ENCODE measurements at places on chromosomes 1 and 21. TPM values are rescaled to one million over a fixed set of nuclear protein-coding genes. Genes with fewer than 3 reads are reported as not detected.

- DNase-seq: no peak
- H3K36me3 ChIP-seq: no peaks in the 10 kb centered on the region
- H3K27ac ChIP-seq: no peak overlapping the region
- H3K4me3 ChIP-seq: no peak overlapping the region
- H3K4me1 ChIP-seq: 0 out of 2 replicates have a peak, but pooled peaks cover 4% of the 10 kb centered on the region
Measured at GRCh38 chr1:207890136-207890738, 20.7 kb downstream of the CD34 start.

- DNase-seq: peak; percentile 81
- H3K27me3 ChIP-seq: no peaks in the 10 kb centered on the region
- peak overlapping the region; percentile 85 for H3K4me3 ChIP-seq
- H3K36me3 ChIP-seq: no peaks in the 10 kb centered on the region
Measured at GRCh38 chr1:150876119-150876454, 312 bp downstream of the ARNT start.

GRCh38 chr1:76583875-76584477 lies 283.3 kb upstream of the ST6GALNAC5 start:
- no peaks in the 10 kb centered on the region for H3K36me3 ChIP-seq
- no peaks in the 10 kb centered on the region for H3K27me3 ChIP-seq
- no peak overlapping the region for H3K27ac ChIP-seq
- DNase-seq: no peak

DNA sequence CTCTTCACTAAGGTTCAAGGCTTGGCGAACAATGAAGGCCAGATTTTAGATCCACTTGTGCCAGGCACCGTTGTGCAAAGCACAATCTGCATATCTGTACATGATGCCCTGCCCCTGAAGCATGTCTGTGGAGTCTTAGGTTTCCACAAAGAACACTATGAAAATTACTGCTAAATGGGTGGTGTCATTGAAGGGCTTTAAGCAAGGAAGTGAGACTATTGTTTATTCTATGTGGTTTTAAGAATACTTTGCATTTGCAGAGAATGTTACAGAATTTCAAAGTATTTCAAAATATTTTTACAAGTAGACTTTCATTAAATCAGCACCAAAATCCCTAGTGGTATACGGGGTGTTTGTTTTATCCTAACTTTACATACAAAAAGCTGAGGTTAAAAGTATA lies 8.8 kb downstream of the TSEN15 start:
- no peaks in the 10 kb centered on the region for H3K27me3 ChIP-seq
- H3K36me3 ChIP-seq: no peaks in the 10 kb centered on the region
- DNase-seq: no peak
- H3K4me1 ChIP-seq: peaks cover 41% of the 10 kb centered on the region

- H3K27ac ChIP-seq: no peak overlapping the region
- H3K4me3 ChIP-seq: no peak overlapping the region
- no peaks in the 10 kb centered on the region for H3K36me3 ChIP-seq
- no peaks in the 10 kb centered on the region for H3K4me1 ChIP-seq
Measured at GRCh38 chr1:228515200-228515834, 28.1 kb downstream of the RNF187 start.

DNA sequence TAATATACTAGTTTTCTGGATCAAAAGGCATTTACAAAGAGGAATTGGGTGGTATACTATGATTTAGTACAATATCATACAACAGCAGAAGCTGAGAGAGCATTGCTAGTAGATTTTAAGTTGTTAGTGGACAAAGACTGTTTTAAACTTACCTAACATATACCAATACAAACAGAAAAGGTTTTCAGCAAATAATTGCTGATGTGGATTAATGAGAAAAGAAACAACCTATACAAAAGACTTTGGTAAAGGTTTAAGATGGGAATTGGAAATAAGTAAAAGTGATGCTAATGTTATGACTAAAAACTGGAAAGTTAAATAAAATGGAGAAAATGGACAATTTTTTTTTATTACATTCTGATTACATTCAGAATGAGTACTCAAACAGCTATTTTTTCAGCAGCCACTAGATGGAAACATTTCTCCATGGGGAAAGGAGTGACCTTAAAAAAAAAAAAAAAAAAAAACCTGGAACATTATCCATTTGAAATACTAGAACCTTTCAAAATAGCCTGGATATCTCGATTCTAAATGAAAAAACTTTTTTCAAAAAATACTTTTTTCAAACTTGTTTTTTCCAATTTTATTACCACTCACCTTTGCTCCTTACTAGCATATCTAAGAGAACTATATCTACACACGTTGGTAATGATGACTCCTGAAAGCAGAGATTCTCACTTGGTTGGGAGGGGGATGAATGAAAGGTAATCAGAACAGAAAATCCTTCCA lies 55.4 kb downstream of the EPRS1 start:
- no peaks in the 10 kb centered on the region for H3K4me1 ChIP-seq
- no peak overlapping the region for H3K4me3 ChIP-seq
- H3K27me3 ChIP-seq: no peaks in the 10 kb centered on the region

DNA sequence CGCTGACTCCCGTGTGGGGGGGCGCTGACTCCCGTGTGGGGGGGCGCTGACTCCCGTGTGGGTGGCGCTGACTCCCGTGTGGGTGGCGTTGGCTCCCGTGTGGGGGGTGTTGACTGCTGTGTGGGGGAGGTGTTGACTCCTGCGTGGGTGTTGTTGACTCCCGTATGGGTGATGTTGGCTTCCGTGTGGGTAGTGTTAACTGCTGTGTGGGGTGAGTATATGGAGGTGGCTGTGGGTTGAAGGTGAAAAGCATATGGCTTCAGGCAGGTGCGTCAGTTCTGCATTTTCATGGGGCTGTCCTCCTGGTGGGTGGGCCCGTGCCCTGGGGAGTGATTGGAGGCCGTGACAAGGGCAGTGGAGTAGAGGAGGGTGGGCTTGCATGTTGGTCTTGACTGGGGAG lies 7.9 kb downstream of the PLCH2 start:
- DNase-seq: no peak
- no peaks in the 10 kb centered on the region for H3K36me3 ChIP-seq
- no peaks in the 10 kb centered on the region for H3K4me1 ChIP-seq
- no peak overlapping the region for H3K4me3 ChIP-seq
- no peak overlapping the region for H3K27ac ChIP-seq
- no peaks in the 10 kb centered on the region for H3K27me3 ChIP-seq

DNA sequence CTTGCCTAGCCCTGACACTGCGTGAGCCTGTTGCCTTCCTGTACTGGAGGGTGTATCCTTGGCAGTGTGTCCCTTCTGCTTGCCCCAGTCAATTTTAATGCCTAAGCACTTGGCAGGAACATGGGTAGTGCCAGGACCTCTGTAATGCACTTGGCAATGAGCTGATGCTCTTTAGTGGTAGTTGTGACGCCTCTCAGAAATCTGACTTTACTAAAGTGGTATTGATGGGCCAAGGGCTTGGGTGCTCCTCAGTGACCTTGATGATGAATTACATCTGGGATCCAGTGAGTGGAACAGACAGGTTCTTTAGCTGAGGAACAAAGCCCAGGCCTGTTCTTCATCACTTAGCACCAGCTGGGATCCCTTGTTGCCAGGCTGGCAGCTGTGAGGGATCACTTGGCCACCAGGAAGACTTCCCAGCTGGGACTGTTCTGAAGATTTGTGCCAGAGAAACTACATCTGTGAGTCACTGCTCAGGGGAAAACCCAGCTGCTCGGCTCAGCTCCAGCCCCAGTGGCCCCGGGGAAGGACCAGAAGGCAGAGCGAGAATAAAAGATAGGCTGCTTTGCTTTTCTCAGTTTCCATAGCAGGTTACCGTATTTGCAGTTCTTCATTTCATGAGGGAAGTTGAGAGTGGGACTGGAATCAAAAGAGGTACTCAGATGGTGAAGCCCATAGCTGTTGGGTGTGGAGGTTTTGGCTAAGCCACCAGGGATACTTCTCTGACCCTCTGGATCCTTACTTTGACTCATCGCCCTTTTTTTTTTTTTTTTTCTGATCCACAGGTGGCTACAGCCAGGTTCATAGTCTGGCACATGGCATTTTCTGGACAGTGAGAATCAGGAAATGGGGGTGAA lies 28.5 kb upstream of the KCNA2 start:
- H3K4me3 ChIP-seq: no peak overlapping the region
- no peak for DNase-seq
- no peaks in the 10 kb centered on the region for H3K36me3 ChIP-seq
- no peak overlapping the region for H3K27ac ChIP-seq
- H3K27me3 ChIP-seq: 0 out of 2 replicates have a peak, but pooled peaks cover 3% of the 10 kb centered on the region
- H3K4me1 ChIP-seq: no peaks in the 10 kb centered on the region

HEYL gene
- 4.5 TPM for total RNA-seq

DNA sequence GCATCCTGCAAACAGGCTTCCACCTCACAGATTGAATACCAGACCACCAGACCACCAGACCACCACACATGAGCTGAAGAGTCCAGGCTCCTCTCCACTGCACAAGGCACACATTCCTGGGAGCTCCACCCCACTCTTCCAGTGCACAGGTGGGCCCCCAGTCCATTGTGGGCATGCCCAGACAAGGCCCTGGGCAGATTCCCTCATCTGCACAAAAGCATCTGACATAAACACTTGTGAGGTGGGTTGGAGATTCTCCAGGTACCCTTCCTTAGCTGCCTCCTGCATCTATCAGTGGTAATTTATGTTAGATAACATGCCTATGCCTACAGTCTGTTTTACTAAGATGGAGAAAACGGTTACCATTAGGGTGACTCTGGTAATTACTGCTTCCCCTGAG lies 11.6 kb upstream of the CTBS start:
- H3K4me1 ChIP-seq: peaks cover 19% of the 10 kb centered on the region
- no peak for DNase-seq
- peaks cover 4% of the 10 kb centered on the region for H3K36me3 ChIP-seq
- no peak overlapping the region for H3K4me3 ChIP-seq

DNA sequence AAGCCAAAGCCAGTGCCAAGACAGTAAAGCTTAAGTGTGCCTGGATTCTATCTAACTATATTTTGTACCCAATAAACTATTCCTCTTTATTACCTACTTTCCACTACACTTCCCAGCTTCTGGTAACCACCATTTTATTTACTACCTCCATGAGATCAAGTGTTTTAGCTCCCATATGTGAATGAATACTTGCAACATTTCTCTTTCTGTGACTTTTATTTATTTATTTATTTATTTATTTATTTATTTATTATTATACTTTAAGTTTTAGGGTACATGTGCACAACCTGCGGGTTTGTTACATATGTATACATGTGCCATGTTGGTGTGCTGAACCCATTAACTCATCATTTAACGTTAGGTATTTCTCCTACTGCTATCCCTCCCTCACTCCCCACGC lies 582.1 kb downstream of the AMY1C start:
- H3K4me1 ChIP-seq: no peaks in the 10 kb centered on the region
- no peak for DNase-seq
- H3K27ac ChIP-seq: no peak overlapping the region
- no peaks in the 10 kb centered on the region for H3K36me3 ChIP-seq

Data from GM23338 (cell line).